ENCODE measurements at places on chromosomes 2 and 18.

- DNase-seq: no peak
Measured at GRCh38 chr2:42851186-42851585, 58.8 kb upstream of the HAAO start.

DNA sequence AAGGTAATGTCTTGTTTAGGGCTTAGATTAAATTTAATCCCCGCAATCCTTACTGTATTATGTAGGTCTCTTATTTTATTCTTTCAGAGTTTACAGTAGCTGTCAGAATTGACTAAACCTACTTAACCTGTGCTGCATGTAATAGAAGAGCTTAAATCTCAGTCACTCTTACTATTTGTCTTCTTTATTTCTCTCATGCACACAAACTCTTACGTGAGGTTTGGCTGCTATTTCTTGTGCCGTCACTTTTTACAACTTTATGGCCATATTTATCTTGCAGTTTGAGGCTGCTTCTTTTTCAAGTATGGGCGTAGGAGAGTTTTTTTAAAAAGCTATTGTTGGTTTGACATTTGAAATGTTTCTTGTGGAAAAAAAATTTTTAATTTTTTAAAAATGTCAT lies 12.0 kb downstream of the DNAJC10 start:
- no peak for DNase-seq

DNA sequence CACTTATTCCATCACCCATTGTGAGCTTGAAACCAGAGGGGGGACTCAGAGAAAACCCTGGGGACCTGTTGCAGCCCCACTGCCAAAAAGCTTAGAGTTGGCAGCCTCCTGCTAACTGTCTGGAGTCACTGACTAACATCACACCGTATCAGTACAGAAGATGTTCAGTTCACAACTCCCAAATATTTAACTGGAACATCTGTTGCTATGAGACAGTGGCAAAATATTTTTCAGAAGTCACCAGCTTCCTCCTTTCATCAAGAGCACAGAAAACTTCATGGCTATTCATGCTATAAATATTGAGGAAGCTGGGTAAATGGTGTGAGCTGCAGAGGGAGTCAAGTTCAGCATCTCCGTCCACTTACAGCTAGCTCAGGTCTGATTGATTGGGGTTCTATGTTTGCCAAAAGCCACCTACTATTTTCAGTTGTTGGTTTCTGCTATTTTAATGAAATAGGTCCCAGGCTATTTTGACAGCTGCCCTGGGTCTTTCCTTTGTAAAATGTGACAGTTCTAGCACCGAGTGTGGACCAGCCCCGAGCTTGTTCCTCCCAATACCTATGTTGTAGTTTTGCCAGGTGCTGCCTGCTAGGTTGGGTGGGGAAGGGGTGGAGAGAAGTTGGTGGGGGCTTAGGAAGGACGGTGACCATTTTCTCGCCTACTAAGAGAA lies 9.8 kb downstream of the TUBB6 start:
- peak; percentile 8 for DNase-seq

- no peak for DNase-seq
Measured at GRCh38 chr2:80852079-80852807, 547.7 kb upstream of the LRRTM1 start.

DNA sequence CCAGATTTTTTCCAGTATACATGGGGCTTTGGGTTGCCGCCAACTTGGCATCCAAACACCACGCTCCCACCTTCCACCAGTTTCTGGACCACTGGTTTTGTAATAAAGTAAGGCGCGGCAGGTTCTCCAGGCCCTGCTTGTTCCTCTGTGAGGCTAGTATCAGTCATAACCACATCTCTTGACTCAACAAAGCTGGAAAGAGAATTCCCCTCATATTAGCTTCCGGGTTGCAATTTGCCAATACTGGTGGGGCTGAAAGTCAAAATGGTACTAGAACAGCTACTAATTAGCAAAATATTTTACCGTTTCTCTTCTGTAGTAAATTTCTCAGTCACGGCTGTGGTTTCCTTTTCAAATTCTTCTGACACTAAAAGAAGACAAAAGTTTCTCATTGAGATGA lies 25.0 kb downstream of the TTN start:
- no peak for DNase-seq

GRCh38 chr2:28506112-28506910 lies 10.5 kb downstream of the PLB1 start:
- DNase-seq: no peak

GRCh38 chr2:20106746-20107145 lies 55.3 kb upstream of the LAPTM4A start:
- DNase-seq: peak; percentile 29

DNA sequence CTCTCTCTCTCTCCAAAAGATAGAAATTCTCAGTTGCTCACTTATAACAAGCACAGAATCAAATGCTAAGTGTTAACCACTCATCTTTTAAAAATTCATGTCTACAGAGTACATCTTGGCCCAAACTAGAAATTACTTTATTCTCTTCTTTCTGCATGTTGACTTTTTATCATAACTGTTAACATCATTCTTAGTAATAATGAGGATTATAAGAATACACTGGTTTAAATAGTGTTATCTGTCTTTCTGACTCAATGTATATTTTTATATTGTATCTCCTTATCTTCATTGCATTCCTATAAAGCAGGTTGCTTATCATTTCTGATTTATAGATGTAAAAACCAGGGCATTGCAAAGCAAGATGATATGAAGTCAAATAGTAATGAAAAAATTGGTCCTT lies 17.8 kb upstream of the KLF7 start:
- no peak for DNase-seq

DNA sequence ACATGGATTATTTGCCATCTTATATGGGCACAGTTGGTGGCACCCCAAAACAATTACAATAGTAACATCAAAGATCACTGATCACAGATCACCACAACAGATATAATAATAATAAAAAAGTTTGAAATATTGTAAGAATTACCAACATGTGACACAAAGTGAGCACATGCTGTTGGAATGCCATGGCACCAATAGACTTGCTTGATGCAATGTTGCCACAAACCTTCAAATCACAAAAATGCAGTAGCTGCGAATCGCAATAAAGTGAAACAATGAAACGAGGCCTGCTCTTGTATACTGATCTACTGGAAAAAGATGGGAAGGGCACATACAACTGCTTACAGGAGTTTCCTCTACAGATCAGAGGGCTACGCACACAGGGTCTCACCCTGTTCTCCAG lies 32.2 kb upstream of the AMMECR1L start:
- DNase-seq: no peak

DNA sequence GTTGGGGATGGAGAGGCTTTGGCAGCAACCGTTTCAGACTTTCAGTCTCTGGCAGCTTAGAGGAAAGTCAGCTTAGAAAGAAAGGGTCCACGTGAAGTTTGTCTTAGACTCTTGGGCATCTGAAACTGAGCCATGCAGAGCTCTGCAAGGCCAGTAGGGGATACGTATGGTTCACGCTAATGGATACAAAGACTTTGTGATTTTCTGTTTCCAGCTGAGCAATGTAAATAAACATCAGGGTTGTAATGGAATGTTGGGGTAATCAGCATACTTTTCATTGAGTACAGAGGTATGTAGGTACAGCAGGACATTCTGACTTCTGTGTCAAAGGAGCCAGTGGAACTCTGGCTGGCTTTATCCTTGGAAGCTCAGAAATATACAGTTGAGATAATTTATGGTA lies 31.0 kb downstream of the RALB start:
- DNase-seq: no peak

GRCh38 chr2:82007071-82007664 lies 1702.6 kb upstream of the LRRTM1 start:
- no peak for DNase-seq

GRCh38 chr18:46010676-46011075 lies 43.5 kb upstream of the EPG5 start:
- DNase-seq: no peak

DNA sequence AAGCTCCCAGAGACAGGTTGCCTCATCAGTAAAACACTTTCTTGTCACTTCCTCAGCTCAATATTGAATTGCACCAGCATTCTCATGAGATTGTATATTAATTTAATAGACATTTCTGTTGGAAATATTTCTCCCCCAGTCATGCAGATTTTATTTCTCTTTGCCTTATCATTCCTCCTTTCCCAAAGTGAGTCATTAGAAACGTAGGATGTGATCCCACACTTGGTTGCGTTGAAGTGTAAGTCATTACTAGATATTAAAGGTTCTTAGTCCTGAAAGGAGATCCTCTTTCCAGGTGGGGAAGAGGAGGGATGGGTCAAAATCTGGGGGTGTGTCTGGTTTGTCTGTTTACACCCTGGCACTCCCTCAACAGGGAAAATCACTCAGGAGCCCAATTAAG lies 438.2 kb downstream of the SLC4A3 start:
- no peak for DNase-seq

DNA sequence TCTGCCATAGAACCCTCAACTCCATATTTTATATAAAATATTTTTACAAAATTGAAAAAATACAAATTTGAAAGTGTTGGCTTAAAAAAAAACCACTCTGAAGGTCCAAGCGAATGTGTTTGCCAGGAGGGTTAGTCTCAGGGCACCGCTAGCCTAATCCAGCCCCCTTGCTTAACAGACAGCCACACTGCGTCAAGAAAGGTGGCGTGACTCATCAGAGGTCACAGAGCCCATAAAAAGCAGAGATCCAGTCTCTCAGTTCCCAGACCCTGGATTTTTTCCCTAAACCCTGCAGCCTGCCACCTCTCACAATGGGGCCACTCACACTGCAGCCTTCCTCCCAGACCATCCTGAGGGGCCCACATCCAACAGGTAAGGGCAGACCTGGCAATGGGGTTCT lies 3.9 kb upstream of the TNS1 start:
- DNase-seq: no peak

DNA sequence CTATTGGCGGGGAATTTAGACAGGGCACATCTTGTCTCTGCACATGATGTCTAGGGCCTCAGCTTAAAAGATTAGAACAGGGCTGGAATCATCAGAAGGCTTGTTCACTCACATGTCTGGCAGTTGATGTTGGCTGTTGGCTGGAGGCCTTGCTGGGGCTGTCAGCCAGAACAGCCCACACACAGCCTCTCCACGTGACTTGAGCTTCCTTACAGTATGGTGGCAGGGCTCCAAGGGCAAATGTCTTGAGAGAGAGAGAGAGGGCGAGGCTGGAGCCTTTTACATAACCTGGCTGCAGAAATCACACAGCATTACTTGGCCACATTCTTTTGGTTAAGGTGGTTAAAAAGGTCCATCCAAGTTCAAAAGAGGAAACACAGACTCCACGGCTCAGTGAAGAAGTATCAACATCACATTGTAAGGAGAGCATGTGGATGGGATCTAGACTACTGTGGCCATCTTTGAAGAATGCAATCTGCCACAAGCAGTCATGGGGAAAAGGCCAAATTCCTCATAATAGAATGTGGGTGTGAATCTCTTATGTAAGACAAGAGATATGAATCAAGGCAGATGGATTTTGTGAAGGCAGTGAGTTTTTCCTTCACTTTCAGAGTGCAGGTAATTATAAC lies 30.4 kb downstream of the SRSF7 start:
- DNase-seq: no peak

- no peak for DNase-seq
Measured at GRCh38 chr2:180205621-180206235, 198.6 kb upstream of the CWC22 start.

DNA sequence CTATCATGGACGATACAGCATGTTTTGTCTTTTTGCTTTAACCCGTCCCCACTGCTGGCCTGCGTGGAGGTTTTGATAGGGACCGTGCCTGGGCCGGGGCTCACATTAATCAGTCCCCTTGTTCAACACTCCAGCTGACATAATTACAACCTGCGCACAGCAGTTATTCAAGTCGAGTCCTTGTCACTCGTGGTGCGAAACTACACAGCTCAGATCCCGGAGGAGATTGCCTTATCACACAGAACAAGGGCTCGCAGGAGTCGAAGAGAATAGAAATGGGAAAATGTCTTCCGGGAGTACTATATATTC lies 304.4 kb downstream of the ZNF407 start:
- DNase-seq: no peak

GRCh38 chr18:69664399-69664798 lies 263.7 kb downstream of the DOK6 start:
- no peak for DNase-seq

GRCh38 chr18:70464343-70465114 lies 175.7 kb downstream of the SOCS6 start:
- peak; percentile 14 for DNase-seq

DNA sequence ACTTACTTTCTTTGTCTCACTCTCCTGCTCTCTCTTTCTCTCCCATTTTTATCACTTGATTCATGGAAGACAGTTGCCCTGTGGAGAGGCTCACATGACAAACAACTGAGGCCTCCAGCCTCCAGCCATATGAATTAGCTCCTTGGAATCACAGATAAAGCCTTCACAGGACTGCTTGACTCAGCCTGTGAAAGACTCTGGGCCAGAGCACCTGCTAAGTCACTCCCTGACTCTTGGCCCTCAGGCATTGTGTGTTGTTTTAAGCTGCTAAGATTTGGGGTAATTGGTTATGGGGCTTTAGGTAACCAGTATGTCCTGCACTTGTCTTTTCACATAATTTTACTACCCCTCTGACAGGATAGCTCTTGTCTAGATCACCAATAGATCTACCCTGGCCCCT lies 334.9 kb downstream of the SOX11 start:
- no peak for DNase-seq

GRCh38 chr2:65228263-65228750 lies 676 bp downstream of the ACTR2 start:
- DNase-seq: peak; percentile 54

GRCh38 chr18:70461323-70462077 lies 172.7 kb downstream of the SOCS6 start:
- DNase-seq: no peak

DNA sequence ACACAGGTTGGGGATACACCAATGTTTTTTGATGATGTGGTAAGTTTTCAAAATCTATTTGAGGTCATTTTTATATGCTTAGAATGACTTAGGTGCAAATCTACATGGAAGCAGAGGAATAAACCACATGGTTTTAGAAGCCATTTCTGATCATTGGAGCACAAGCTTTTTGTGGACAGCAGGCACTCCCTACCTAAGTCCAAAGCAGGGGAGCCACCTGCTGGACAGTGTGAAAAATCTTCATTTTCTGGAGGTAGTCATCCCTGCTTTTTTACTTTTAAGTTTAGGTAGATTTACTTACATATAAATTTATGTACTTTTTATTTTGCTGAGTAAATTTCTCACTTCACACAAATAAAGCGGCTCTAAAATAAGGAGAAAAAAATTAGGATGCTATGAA lies 323.2 kb downstream of the PLCL1 start:
- DNase-seq: peak; percentile 51

- no peak for DNase-seq
Measured at GRCh38 chr18:56402872-56403516, 235.4 kb downstream of the TXNL1 start.

DNA sequence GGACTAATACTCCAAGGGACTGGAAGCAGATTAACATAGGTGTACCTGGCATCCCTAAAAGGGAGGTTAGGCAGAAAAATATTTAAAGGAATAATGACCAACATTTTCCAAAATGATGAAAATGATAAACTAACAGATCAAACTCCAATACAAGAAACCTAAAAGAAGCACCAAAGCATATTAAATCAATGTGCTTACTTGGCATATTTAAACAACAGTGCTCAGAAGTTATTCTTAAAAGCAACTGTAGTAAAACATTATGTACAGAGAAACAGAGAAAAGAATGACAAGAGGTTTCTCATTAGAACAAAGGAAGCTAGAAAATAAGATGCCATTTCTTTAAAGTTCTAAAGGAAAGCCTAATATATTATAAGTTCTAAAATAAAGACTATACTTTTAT lies 947.3 kb upstream of the TMEFF2 start:
- DNase-seq: no peak

GRCh38 chr2:168635065-168635577 lies 167.3 kb upstream of the NOSTRIN start:
- no peak for DNase-seq

- no peak for DNase-seq
Measured at GRCh38 chr2:238169708-238170251, 11.0 kb downstream of the ERFE start.
